Amygdala (tissue), 56 donors: ENCODE measurements at places on chromosomes 16 and 17.

DNA sequence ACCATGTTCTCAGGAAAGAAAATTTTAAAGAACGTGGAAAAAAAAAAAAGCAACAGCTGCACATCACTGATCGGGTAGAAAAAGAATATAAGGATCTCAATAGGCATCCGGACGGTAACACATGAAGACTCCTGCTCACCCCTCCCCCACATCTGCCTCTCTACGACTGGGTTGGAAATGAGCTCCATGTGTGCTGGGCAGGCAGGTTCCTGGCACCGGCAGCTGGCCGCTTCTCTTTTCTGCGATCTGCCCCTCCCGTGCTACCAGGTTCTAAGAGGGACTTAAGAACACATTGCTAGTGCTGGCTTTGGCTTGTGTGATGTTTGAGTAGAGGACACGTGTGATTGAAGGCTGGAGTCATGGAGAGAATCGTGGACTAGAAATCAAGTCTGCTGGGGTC, 115.5 kb downstream of the AATF start:
- DNase-seq: no peak

GRCh38 chr17:33492731-33493265, 199.7 kb upstream of the ASIC2 start:
- no peak for DNase-seq

GRCh38 chr16:67177743-67178699, 5.7 kb downstream of the MATCAP1 start:
- DNase-seq: no peak

- DNase-seq: no peak
Measured at GRCh38 chr17:4500191-4500571, 1.5 kb downstream of the SPNS2 start.

DNA sequence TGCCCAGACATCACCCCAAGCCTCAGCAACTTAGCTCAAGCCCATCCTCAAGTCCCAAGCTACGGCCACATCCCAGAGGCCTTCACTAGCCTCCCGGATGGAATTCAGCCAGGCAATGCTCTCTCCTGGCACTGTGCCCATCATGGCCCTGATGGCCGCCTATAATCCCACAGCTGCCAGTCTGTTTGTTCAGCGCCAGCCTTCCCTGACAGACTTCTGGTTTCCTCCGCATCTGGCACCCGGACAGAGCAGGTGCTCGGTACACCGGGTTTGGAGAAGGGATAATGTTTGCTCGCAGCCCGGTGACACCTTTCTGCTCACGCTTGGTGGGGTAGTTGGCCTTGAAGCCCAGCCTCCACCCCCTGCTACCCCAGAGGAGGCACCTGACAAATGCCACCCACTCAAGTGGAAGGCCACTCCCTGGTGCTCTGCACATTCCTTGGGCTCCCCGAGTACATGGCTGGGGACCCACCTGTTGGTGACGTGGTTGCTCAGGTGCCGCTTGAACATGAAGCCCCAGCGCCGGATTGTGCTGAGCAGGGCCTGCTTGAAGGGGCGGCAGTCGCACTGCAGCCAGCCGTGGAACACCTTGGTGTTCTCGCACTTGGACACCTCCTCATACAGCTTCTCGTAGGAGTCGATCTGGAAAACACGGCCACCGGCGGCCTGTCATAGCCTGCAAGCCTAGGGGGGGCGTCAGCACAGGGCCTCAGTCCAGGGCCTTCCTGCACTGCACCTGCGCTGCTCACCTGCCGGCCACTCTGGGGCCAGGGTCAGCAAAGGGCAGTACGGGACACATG, 47.1 kb downstream of the DNAH17 start:
- DNase-seq: peak; percentile 28

DNA sequence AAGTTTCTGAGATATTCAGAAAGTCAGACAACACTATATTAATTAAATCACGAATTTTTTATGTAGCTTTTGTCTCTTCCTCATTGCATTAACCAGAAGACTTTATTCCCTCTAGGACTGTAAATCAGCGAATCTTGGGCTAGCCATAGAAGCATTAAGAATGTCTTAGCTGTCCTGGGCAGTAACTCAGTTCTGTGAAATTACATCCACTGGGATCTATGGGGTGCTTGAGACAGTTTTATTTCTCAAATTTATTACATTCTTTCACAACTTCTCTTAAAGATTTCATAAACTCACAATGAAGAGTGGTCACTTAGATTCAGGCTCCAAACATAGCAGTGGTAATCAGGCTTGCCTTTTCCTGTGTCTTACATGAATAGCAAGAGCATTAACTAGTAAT, 1153.4 kb downstream of the CDH8 start:
- no peak for DNase-seq

- no peak for DNase-seq
Measured at GRCh38 chr17:37174205-37174604, 201.6 kb upstream of the C17orf78 start.

GRCh38 chr16:71573387-71574094, 3.4 kb downstream of the TAT start:
- DNase-seq: no peak

DNA sequence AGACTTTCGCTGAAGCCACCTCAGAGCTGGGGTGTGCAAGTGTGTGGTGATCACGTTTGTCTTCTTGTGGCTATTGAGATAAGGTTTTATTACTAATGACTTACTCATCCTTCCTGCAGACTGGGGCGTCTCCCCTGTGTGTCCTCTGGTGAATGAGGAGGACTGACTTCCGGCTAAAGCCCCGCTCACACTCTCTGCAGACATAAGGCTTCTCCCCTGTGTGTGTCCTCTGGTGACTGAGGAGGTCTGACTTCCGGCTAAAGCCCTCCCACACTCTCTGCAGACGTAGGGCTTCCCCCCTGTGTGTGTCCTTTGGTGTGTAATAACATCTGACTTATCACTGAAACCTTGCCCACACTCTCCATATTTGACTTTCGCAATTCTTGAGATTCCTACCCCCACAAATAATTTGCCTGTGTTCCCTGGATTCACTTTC, 19.4 kb downstream of the PRDM7 start:
- DNase-seq: no peak

DNA sequence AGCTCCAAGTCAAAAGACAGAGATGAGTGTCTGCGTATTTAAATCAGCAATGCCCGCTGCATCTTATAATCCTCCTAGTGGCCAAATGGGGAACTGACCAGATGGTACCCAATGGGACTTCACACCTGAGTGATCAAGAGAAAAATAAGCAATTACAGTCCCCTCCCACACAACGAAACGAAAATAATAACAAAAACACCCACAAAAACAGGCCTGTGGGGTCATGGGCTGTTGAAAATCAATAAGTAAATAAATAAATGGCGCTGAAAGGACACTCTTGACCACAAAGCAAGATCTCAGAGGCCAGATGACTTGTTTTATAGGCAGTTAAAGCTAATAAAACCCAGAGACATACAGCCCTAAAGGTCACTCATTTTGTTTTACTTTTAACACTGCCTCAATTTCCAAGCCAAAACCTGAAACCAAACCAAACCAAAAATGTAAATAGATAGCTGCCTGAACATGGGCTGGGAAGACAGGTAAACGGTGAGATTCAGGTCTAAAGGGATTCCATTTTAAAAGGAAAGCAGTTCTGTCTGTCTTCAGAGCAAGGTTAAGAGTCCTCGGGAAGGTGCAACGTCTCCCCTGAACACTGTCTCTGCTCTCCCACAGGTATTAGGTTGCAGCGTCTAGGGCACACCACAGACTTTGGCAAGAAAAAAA, 1.3 kb downstream of the ZNF821 start:
- DNase-seq: peak; percentile 77

DNA sequence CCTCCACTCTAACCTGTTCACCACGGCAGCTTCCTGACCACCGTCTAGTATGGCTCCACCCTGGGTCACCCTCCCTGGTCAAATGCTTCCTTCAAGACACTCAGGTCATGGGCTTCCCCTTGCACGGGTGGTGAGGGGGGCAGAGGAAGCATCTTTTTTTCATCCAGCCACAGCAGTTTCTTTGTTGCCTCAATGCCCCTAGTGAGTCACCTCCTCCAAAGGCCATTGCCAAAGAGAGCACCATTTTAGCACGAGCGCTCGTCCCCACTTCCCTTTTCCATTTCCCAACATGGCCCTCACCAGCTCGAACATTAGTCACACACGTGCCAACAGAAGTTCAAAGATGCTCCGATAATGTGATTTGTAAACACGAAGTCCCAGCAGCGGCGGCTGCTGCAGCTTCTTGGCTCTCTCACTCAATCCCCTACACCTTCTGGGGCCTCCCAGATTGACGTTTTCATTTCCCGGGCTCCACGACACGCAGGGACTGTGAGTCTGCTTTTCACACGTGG, 134.6 kb downstream of the GAS7 start:
- DNase-seq: no peak

DNA sequence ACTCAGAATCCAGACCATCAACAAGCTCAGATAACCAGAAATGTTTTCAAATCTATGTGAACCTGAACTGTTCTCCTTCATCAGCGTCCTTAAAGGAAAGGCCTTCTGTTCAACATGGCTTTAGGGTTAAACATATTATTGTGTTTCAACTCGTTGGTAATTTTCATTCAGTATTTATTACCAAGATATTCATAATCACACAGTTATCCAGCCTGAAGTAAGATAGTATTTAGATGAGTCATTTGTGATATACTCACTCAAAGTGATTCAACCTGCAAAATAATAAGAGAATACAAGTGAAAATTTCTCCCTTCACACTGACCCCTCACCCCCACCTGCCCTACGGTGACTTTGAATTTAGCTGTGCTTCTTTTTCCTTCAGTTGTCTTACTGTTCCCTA, 3.0 kb downstream of the CYLD start:
- DNase-seq: no peak

DNA sequence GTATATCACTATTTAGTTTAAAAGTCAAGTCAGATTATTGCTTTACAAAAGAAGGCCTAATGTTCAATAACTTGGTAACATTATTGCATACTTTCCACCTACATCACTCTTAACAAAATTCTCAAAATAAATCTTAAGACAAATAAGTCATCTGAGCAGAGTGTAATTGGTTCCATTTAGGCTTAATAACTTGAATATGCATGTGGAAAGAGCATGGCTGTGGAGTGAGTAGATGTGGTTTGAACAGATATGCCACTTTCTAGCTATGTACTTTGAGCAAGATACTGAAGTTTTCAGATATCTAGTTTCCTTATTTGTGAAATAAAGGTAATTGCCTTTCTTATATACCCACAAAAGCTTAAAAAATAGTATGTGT, 6.7 kb upstream of the EVI2A start:
- DNase-seq: no peak

DNA sequence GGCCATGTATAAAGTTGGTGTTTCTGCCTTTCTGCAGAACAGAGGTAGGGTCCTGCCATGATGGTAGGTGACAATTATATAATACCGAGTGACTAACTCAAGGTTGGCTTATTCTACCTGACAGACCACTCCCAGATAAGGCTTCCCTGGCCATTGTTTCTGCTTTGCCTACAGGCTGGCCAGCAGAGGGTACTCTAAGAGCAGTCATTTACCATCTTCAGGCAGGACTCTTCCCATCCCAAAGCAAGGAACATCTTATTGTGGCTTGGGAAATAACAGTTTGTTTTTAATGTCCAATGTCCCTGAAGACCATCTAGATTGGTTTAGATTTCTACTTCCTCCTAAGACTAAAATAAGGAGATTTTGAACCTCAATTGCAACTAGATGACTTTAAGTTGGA, 74.1 kb downstream of the SNX11 start:
- DNase-seq: no peak

DNA sequence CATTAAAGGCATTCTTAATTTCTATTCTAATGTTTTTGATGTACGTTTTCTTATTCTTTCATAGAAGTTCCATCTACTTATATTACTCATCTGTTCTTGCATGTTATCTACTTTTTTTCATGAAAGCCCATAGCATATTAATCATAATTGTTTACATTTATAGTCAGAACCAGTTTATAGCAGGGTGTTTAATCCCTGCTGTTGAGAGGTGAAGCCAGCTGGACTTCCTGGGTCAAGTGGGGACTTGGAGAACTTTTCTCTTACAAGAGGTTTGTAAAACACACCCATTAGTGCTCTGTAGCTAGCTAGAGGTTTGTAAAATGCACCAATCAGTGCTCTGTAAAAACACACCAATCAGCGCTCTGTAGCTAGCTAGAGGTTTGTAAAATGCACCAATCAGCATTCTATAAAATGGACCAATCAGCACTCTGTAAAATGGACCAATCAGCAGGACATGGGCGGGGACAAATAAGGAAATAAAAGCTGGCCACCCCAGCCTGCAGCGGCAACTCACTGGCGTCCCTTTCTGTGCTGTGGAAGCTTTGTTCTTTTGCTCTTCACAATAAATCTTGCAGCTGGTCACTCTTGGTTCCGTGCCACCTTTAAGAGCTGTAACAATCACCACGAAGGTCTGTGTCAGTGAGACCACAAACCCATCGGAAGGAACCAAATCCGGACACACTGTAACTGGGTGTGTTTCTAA, 120.6 kb downstream of the TANC2 start:
- DNase-seq: no peak

GRCh38 chr17:8856869-8857575, 10.5 kb downstream of the PIK3R6 start:
- no peak for DNase-seq

DNA sequence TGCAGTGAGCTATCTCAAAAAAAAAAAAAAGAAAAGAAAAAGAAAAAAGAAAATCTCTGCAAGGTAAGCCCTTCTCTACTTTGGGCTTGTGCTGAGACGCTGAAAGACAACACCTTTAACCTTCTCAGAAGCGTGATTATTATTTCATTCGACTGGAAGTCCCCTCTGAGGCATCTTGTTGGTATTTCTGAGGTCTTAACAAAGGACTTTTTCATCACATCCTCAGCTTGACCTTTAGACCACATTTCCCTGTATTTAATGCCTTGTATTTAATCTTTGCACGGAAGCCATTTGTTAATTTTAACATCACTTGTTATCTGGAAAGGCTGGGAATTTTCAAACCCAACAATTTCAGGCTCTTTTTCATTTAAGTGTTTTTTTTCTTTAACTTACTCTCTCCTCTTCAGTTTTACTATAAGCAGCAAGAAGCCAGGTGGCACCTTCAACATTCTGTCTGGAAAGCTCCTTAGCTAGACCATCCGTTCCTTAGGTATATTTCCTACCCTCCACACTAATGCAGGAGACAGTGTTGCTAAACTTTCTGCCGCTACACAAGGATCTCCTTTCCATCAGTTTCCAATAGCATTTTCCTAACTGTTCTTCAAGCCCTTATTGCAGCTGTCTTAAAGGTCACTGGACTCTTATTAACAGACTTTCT, 10.3 kb downstream of the KCTD13 start:
- no peak for DNase-seq

GRCh38 chr16:53998024-53998810, 288.4 kb downstream of the IRX3 start:
- DNase-seq: no peak

- peak; percentile 10 for DNase-seq
Measured at GRCh38 chr17:17535957-17536356, 39.8 kb upstream of the RASD1 start.

DNA sequence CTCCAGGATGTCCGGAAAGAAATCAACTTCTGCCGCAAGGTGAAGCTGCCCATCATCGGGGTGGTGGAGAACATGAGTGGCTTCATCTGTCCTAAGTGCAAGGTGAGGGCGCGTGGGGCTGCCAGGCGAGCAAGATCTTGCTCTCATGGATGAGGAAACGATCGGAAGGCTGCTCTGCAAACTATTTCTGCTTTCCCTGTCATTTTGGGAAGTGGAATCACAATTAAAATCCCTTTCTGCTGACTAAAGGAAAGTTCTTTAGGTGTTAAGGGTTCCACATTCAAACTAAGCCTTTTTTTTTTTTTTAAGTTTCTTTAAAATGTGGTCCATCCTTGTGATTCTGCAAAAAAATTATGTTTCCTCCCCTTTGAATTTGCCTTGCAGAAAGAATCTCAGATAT, 17.7 kb downstream of the NUBP1 start:
- DNase-seq: no peak

GRCh38 chr17:6637458-6637840, 3.1 kb downstream of the KIAA0753 start:
- no peak for DNase-seq

- DNase-seq: no peak
Measured at GRCh38 chr17:61002316-61002736, 324.7 kb downstream of the BCAS3 start.
